ENCODE measurements at places on chromosomes 7 and 10.

- no peak for DNase-seq
Measured at GRCh38 chr7:121235201-121235600, 93.6 kb upstream of the WNT16 start.

DNA sequence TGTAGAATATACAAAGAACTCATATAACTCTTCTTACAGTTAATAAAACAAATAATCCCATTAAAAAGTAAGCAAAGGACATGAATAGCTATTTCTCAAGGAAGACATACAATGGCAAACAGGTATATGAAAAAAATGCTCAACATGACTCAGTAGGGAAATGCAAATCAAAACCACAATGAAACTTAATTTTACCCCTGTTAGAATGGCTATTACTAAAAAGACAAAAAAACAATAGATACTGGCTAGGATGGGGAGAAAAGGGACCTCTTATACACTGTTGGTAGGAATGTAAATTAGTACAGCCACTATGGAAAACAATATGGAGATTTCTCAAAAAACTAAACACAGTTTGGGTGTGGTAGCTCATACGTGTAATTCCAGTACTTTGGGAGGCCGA is 37.8 kb downstream of the HERPUD2 start:
- no peak for DNase-seq

DNA sequence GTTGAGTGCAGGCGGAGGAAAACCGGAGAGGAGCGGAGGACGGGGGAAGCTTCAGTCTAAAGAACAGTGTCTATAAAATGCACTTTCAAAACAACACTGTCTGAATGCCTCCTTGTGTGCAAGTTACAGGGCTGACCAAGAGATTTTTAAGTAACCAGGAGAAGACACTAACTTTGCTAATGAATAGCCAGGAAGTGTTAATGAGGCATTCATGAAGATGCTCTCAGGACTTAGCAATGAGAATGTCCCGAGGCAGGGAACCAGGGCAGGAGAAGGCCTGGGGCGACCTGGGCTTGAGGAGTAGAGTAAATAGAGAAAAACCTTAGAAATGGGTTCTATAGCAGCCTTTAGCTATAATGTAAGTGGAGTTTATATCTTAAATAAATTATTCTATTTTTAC is 312.1 kb downstream of the SKIDA1 start:
- DNase-seq: no peak

GRCh38 chr7:111352319-111352718 is 210.0 kb downstream of the IMMP2L start:
- DNase-seq: no peak

GRCh38 chr10:111146025-111146640 is 69.3 kb downstream of the ADRA2A start:
- no peak for DNase-seq

DNA sequence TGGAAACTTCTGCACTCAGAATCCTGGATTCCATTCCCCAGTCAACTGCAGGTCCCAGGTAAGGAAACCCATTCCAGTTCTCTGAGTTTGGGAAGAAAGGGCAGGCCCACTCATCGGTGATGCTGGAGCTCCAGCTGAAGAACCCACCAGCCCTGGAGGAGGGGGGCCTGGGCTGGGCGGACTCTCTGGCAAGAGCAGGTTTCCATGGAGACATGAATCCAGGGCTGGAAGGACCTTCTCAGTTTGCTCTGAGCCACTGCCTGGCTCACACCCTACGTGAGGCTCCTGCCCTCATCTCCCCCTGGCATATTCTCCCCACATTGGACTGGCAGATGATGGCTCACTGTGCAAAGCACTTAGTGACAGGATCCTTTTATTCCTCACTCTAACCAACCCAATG is 73.3 kb upstream of the CPXM2 start:
- DNase-seq: no peak

GRCh38 chr10:123359539-123359938 is 205.3 kb downstream of the BUB3 start:
- DNase-seq: no peak

Data from activated naive CD4-positive, alpha-beta T cell (primary cell).